ENCODE measurements at places on chromosomes 3 and 15. TPM values are rescaled to one million over a fixed set of nuclear protein-coding genes. Genes with fewer than 3 reads are reported as not detected.

The PARL gene
- total RNA-seq, result 82.5 TPM

The OIP5 gene
- 7.2 TPM for total RNA-seq

The TUSC7 gene
- not detected for total RNA-seq

The MON1A gene
- 18.3 TPM for total RNA-seq

The HHLA2 gene
- total RNA-seq, result not detected

The MYO5C gene
- total RNA-seq, result not detected

The CPLX3 gene
- not detected for total RNA-seq

The SENP8 gene
- total RNA-seq, result 3.4 TPM

The LRRC3B gene
- total RNA-seq, result not detected

The SLC27A2 gene
- total RNA-seq, result 2.1 TPM

The TRH gene
- not detected for total RNA-seq

The CSPG5 gene
- not detected for total RNA-seq

The SAMD7 gene
- not detected for total RNA-seq

The LDHAL6B gene
- not detected for total RNA-seq

The CILP gene
- total RNA-seq, result not detected

The MOBP gene
- not detected for total RNA-seq

The CYP1A2 gene
- total RNA-seq, result not detected

The LRRC58 gene
- total RNA-seq, result 14.2 TPM

The ROBO1 gene
- 51.3 TPM for total RNA-seq

The MRPS25 gene
- total RNA-seq, result 36.1 TPM

The RLBP1 gene
- not detected for total RNA-seq

The CFAP100 gene
- not detected for total RNA-seq

The CNTN3 gene
- 9.3 TPM for total RNA-seq

The IL20RB gene
- total RNA-seq, result 1.3 TPM

The MUSTN1 gene
- not detected for total RNA-seq

The PLCH1 gene
- total RNA-seq, result not detected

The RTP3 gene
- total RNA-seq, result not detected
